Activated CD8-positive, alpha-beta memory T cell treated with anti-CD3 and anti-CD28 coated beads, Interleukin-2, amount 10 ng/mL, durations not matched to agents 7 days and 5 days (primary cell): ENCODE measurements at places on chromosomes 4 and X. TPM values are rescaled to one million over a fixed set of nuclear protein-coding genes. Genes with fewer than 3 reads are reported as not detected.

CT47B1 gene
- total RNA-seq = not detected

SLC2A9 gene
- 1.4 TPM for total RNA-seq

PPM1K gene
- total RNA-seq = 125 TPM

SLITRK2 gene
- not detected for total RNA-seq

MCUB gene
- total RNA-seq = 65.5 TPM

DNA sequence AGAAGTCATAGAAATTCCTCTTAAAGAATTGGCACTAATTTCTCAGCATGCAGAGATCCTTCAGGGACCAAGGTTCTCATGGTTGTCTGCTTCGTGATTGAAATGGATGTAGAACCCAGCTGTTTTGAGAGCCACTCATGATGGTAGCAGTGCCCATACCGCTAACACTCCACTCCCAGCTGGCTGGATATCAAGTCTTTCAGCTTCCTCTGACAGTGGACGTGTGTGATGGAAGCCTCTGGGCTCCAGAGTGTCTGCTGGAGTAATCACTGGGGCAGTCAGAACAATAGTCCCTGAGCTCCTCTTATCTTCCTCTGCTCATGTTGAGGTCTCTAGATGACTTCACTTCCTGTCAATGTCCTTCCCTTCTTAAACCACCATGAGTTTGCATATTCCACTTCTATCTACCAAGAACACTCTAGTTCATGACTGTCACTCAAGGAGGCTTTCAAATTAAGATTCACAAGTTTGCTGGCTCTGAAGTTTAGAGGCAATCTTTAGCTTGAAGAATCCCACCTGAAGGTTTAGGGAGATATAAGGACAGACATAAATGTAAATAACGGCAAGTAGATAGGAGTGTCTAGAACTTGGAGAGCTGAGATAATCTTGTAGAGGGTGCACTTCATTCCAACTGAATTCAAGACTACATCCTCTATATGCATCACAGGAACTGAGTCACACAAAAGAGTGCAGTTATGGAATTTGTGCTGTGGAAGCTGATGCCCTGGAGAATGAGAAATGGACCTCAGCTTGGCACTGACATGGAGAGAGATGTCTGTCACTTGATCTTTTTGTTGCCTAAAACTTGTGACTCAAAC lies 64.5 kb upstream of the WDR1 start:
- peak; percentile 78 for DNase-seq

KLHL15 gene
- 9.5 TPM for total RNA-seq

BMX gene
- total RNA-seq = not detected

GRCh38 chr4:60953826-60954225 lies 246.3 kb upstream of the ADGRL3 start:
- no peak for DNase-seq

ZNF185 gene
- 0.91 TPM for total RNA-seq

DNA sequence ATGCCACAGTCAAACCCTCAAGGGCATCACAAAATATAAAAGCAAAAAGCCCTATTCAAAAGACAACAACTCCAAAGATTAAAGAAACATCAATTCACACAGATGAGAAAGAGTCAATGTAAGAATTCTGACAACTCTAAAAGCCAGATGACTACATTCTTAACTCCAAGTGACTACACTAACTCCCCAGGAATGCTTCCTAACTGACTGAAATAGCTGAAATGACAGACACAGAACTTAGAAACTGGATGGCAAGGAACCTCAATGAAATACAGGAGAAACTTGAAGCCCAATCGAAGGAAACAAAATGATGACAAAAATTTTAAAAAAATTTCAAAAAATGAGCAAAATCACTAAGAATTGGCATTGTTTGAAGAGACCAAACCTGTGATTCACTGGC lies 1047.6 kb upstream of the PCDH10 start:
- DNase-seq = no peak

GRCh38 chr4:180950377-180950776 lies 1292.8 kb upstream of the TENM3 start:
- DNase-seq = no peak

- DNase-seq = no peak
Observed at GRCh38 chr4:78656968-78657445, 105.4 kb downstream of the ANXA3 start.

TLR6 gene
- 1.3 TPM for total RNA-seq

DNA sequence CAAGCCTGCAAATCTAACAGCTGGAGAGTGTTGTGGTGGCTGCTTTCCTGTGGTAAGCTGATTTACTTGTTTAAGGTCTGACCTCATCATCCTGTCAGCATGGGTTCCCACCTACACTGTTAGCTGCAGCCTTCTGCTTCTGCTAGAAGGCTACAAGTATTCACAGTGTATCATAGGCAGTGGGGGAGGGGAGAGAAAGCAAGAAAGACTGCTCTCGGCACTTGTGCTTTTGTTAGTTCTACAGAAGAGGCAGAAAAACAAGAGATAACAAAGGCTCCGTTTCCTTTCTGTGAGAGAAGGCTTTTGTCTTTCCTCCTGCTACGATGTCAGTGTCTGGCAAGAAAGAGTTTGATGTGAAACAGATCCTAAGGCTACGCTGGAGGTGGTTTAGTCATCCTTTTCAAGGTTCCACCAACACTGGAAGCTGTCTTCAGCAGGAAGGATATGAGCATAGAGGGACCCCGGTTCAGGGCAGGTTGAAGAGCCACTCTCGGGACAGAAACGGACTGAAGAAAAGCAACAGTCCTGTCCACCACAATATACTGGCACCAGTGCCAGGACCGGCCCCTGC lies at the start of gene KLHL4:
TSS of gene KLHL4 (plus strand) at position 232 of the 571 bp plus-strand sequence. CDS start at position 324, 92 bp downstream.
- no peak for DNase-seq

DNA sequence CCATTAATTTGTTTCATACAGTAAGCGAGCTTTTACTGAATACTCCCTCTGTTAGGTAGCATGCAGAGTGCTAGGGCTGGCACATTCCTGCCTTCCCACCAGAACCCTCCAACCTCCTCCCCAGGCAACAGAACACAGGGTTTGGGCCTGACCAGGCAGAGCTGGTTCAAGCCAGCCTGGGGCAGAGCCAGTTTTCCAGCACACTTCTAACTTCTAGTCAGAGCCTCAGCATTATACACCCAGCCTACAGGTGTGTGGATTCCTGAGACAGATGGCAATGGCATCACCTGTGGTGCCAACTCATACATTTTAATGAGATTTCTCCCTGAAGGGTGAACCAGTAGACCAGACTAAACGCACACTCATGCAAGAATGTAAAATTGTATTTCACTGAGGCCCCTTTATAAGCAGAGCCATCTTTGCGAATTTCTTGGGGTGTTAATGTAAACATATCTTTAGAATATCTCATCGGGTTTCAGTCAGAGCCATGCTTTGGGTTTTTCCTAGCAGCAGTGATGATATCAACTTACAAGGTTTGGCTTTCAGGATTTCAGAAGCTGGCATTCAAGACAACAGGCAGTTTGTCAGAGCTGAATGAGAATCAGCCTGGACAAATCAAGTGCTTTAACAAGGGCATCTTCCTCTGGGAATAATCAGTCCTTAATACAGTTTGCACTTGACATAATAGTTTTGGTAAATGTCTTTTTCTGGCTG lies 92.0 kb downstream of the GATB start:
- DNase-seq = no peak

CITED1 gene
- total RNA-seq = not detected

CXCR3 gene
- 97.4 TPM for total RNA-seq

DNA sequence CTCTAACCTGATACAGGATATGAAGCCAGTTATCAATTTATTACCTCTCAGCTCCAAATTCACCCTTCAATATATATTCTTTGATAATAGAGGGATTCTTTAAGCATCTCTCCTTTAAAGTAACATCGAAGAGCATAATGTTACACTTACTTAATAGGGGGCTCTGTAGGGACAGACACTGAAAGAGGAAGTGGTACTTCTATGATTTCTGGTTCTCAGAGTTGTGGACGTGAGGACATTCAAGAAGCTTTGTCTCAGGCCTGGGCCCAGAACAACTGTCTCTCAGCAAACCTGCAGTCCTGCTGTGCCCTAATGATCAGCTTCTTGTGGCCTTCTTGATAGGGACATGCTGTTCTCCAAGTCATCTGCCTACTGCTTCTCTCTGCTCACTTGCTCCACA lies 4.2 kb upstream of the ZXDB start:
- DNase-seq = no peak

USP17L18 gene
- total RNA-seq = not detected

DNA sequence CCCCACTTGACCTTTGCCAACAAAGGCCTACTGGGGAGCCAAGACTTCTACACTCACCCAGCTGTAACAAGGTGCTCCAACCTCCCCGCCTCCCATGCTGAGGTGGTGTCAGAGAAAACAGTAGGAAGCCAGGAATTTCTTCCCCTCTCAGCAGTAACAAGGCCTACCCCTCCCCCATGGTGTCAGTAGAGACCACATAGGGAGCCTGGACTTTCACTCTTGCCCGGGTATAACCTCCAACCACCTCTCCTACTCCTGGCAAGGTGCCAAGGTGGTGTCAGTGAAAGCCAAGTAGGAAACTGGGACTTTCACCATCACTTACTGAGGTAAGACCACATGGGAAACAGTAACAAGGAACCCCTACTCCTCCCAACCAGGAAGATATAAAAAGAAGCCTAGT lies 93.1 kb downstream of the SLC16A2 start:
- no peak for DNase-seq

DNA sequence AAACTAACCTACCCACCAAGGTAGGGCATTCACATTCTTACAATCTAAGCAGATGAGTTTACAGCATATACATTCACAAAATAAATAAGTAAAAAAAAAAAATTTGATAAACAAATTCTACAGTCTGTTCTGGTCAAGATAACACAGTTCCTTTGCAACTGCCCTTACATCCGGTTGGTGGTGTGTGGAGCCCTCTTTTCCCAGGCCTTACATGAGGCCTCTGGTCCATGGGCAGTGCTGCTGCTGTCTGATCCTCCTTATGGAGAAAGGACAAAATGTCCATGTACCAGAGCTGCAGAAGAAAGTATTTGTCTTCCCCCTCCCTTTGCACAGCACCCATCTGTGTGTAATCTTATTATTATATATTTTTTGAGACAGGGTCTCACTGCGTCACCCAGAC lies 2.2 kb upstream of the SEPTIN11 start:
- DNase-seq = no peak

DDIT4L gene
- 0.21 TPM for total RNA-seq

DNA sequence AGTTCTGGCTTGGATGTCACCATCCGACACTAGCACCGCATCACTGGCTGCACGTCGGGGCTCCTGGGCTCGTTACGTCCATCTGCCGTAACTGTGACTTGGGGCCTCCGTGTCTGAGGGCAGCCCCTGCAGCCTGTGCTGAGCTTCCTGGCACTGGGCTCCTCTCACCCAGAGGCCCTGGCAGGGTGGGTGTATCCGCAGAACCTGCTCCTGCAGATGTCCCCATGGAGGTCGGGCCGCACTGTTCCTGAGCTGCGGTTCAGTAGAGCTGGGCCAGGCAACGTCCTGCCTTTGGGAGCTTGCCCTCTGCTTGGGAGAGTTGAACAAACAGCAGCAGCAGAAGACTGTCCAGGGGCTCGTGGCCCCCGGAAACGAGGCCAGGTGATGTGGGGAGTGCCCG lies 71.4 kb downstream of the RGS12 start:
- DNase-seq = peak; percentile 34

- DNase-seq = no peak
Observed at GRCh38 chrX:134673123-134673522, 14.9 kb upstream of the PLAC1 start.

ITIH6 gene
- total RNA-seq = not detected
